Motor neuron (in vitro differentiated cells): ENCODE measurements at places on chromosomes 7 and 10. TPM values are rescaled to one million over a fixed set of nuclear protein-coding genes. Genes with fewer than 3 reads are reported as not detected.

GRCh38 chr7:143042159-143042789, 9.9 kb upstream of the OR6V1 start:
- peak; percentile 16 for ATAC-seq

- no peak for ATAC-seq
Measured at GRCh38 chr10:29957236-29957635, 102.2 kb downstream of the JCAD start.

- ATAC-seq: peak; percentile 88
Measured at GRCh38 chr7:70063927-70064326, 465.7 kb downstream of the AUTS2 start.

Gene MRC1
- total RNA-seq: 0.07 TPM in 1 of 2 replicates, not detected in the other

Gene CNPY1
- total RNA-seq: 0.28 and 0.29 TPM in 2 replicates

Gene FAM20C
- total RNA-seq: 19.0 and 21.6 TPM in 2 replicates

Gene LRIT1
- total RNA-seq: not detected in 2 replicates

Gene CRHR2
- total RNA-seq: 0.30 and 0.80 TPM in 2 replicates

- ATAC-seq: no peak
Measured at GRCh38 chr7:146735992-146736391, 619.4 kb downstream of the CNTNAP2 start.

GRCh38 chr7:114358911-114359310, 55.7 kb upstream of the FOXP2 start:
- no peak for ATAC-seq

DNA sequence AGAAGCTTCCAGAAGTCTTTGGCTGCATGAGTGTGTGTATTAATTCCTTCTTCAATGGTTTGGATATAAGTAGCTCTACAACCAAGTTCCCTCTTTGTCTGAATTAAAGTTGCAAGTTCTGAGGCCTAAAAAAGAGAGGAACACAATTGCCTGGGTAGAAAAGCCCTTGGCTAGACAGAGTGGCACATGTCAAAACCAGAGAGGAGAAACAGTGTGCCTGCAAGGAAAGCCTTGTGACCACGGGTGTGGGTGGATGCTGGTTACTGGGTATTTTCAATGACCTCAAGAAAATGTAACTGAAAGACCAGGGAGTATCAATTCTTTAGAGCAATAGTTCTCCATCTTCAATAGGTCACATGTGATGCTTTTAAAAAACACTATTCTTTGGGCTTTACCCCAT, 148.3 kb downstream of the SVIL start:
- peak; percentile 12 for ATAC-seq

DNA sequence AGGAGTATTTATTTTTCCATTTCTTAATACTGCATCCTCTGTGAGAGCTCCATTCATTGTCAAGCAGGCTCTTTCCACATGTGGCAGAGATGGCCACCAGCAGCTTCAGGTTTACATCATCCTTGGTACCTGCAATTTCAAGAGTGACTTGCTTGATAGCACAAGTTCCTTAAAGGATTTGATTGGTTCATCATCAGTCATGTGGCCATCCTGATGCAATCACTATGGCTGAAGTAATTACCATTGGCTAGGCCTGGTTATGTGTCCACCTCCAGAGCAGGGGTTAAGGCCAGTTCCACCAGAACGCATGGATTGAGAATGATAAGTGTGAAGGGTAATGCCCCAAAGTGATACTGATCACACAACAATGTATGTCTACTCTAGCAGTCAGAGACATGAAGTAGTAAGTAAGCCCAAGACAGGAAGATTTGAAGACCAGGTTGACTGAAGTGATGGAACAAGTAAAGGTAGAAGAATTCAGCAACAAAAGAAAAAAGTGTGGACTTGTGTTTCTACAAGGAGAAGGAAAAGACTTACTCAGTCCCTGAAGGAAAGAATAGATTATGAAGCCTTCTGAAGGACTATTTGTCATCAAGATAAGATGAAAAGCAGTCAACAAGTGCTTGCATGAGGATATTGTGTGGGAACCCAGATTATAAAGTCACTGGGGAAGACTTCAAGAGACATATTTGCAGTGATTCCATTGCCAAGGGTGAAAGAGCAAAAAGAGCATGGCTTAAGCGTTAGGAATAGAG, 26.4 kb upstream of the PRKAR2B start:
- ATAC-seq: no peak

Gene SH2D4B
- 0.27 and 0.31 TPM in 2 replicates for total RNA-seq

GRCh38 chr7:151777908-151778670, 98.8 kb downstream of the PRKAG2 start:
- ATAC-seq: peak; percentile 10

Gene UCMA
- total RNA-seq: not detected in 2 replicates

GRCh38 chr7:31096198-31096876, 44.2 kb downstream of the ADCYAP1R1 start:
- ATAC-seq: no peak

DNA sequence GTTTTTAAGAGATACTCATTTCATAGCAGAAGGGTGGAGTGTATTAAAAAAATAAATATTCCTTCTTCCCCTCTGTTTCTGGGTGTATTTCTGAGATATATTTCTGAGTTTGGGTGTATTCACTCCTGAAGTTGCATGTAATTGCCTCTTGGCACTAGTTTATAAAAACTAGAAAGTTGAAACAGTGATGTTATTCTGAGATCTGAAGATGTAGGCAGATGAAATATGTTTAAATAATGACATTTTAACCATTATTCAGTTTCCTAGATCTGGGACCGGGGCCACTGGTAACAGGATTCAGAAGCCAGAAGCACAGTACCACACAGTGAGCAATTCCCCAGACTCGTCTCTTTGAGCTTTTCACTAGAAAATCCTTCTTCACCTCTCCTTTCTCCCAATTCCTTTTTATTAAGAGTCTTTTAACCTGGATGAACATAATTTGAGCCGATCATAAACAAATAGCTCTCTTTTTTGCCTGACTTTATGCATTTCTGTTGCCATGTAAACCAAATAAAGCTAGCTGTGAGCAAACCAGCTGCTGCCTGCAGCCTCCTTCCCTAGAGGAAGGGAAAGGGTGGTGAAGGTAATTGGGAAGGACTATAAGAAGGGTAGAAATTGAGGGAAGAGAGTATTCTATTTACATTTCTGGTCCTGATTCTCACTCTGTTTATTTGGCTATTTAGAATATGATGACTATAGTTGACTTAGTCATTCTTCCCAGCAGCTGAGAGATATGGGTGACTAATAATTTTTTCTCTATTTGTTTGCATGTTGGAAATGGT, 101.8 kb upstream of the STRIP2 start:
- ATAC-seq: peak; percentile 46

Gene TECPR1
- 19.4 and 23.4 TPM in 2 replicates for total RNA-seq

Gene HMX3
- 0.42 and 0.96 TPM in 2 replicates for total RNA-seq

- no peak for ATAC-seq
Measured at GRCh38 chr7:70347463-70348254, 749.4 kb downstream of the AUTS2 start.
